ENCODE measurements at places on chromosomes 4 and X. TPM values are rescaled to one million over a fixed set of nuclear protein-coding genes. Genes with fewer than 3 reads are reported as not detected.

Gene ZIC3
- total RNA-seq: not detected

Gene IQSEC2
- 17.5 TPM for total RNA-seq

Gene AR
- 2.0 TPM for total RNA-seq

Gene PPA2
- 42.2 TPM for total RNA-seq

Gene LUZP4
- not detected for total RNA-seq

Gene TXK
- total RNA-seq: 4.0 TPM

Gene TMSB15A
- total RNA-seq: not detected

Gene PORCN
- total RNA-seq: 10.8 TPM

Gene HSFX2
- total RNA-seq: not detected

Gene MAGEC3
- total RNA-seq: not detected

Gene ZMAT1
- total RNA-seq: 6.9 TPM

Gene CT45A10
- not detected for total RNA-seq

Gene DCTD
- total RNA-seq: 50.3 TPM

Gene DAPP1
- total RNA-seq: 11.5 TPM

Gene ARHGEF6
- 30.9 TPM for total RNA-seq

Gene TMEM154
- 10.6 TPM for total RNA-seq

Gene FRMD7
- total RNA-seq: not detected

Gene EOLA1
- total RNA-seq: 17.6 TPM

Gene RBM41
- total RNA-seq: 49.2 TPM

Gene RAI2
- 20.8 TPM for total RNA-seq

Gene DMP1
- total RNA-seq: not detected

Gene EREG
- total RNA-seq: 0.94 TPM

Gene SSX4
- total RNA-seq: not detected

Gene FAM50A
- total RNA-seq: 67.2 TPM

Gene CXorf49
- total RNA-seq: not detected

Gene FRAS1
- 5.0 TPM for total RNA-seq

Gene NDNF
- total RNA-seq: 137 TPM

Gene LONRF3
- 34.9 TPM for total RNA-seq

Gene APLN
- 14.2 TPM for total RNA-seq

Gene RNF175
- not detected for total RNA-seq

Gene ADH7
- not detected for total RNA-seq

Gene TRIM61
- 1.2 TPM for total RNA-seq

Gene CT45A3
- not detected for total RNA-seq

Gene USP9X
- total RNA-seq: 56.8 TPM

Gene PLS3
- total RNA-seq: 182 TPM

Gene LRP2BP
- 1.0 TPM for total RNA-seq

Gene CORIN
- 0.79 TPM for total RNA-seq

Gene GLA
- total RNA-seq: 50.7 TPM

Gene SPIN2A
- 0.20 TPM for total RNA-seq

Gene S100G
- total RNA-seq: not detected

Gene SHROOM4
- total RNA-seq: 40.5 TPM

Gene RBMX
- 174 TPM for total RNA-seq

Gene FAM241A
- total RNA-seq: 2.1 TPM

Gene EVC2
- 4.7 TPM for total RNA-seq

Gene PPARGC1A
- total RNA-seq: 16.8 TPM

Gene GPC4
- 21.0 TPM for total RNA-seq

Gene ALB
- not detected for total RNA-seq

Gene TCEAL7
- total RNA-seq: 0.78 TPM
